Neuronal stem cell (in vitro differentiated cells): ENCODE measurements at places on chromosomes 3 and 15.

- no peak overlapping the region for H3K27ac ChIP-seq
- H3K4me1 ChIP-seq: peaks cover 5% of the 10 kb centered on the region
- no peak for DNase-seq
- H3K36me3 ChIP-seq: no peaks in the 10 kb centered on the region
- no peak overlapping the region for H3K4me3 ChIP-seq
These were observed 41.9 kb upstream of the SEMA4B start for GRCh38 chr15:90159213-90159612.

DNA sequence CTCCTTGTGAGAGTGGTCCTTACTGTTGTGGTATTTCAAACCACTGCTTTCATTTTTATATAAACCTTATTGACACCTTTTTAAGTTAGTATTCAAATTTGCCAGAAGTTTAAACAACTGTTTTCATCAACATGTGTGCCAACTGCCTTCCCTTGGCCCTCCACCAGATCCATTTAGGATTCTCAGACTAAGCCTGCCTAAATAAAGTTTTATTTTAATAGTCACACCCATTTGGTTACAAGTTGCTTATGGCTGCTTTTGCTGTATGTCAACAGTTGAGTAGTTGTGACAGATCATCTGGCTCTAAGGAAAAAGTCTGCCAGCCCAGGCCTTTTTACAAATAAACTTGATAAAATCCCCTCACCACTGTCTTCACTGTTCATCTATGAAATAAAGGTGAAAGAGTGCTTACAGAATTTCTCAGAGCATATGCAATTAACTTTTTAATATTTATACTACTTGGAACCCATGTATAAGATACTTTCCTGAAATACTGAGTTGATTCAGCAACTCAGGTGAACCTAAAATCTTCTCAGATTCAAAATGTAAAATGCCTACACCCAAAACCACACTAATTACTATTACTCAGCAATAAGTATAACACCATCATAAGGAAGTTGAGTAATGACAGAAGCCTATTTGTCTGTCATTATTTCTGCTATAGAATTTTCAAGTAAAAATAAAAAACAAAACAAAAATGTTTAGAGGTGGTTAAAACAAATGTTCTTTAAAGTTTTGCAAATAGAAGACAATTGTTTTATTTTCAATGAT is 35.1 kb downstream of the PEAK1 start:
- no peaks in the 10 kb centered on the region for H3K4me1 ChIP-seq
- no peaks in the 10 kb centered on the region for H3K36me3 ChIP-seq
- DNase-seq: no peak
- H3K4me3 ChIP-seq: no peak overlapping the region
- no peaks in the 10 kb centered on the region for H3K27me3 ChIP-seq

DNA sequence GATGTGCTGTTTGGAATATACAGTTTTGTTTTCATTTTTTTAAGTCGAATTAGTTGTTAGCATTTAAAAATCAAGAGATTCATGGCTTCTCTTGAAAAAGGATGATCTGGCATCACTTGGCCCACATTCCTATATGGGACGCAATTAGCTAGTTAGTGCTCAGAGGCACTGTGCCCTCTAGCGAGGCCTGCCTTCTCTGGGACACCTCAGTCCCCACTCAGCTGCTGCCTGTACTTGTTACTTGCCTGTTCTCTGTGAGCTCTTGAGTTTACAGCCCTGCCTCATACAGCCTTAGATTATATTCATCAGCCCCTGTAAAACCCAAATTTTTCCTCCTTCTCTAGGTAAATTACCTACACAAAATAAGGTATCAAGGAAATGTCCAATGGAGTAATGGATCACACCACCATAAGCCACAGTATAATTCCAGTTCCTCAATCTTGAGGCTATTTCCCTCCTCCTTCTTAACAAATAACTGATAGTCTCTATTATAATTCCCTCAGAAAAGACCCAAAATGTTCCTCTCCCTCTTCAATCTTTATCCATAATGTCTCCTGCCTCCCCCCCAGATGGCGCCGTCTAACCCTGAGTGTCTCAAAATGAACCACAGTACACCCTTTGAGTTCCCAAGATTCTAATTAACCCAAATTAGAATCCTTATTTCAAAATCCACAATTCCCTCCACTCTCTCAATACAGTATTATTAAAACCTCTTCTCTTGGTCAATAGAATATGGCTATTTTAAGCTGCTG is 2.7 kb downstream of the ZMAT3 start:
- H3K27me3 ChIP-seq: peaks cover 12% of the 10 kb centered on the region
- no peak for DNase-seq
- H3K27ac ChIP-seq: no peak overlapping the region
- H3K4me3 ChIP-seq: no peak overlapping the region
- H3K4me1 ChIP-seq: no peaks in the 10 kb centered on the region
- H3K36me3 ChIP-seq: peaks cover 40% of the 10 kb centered on the region

GRCh38 chr3:10193692-10194327 is 29.1 kb downstream of the IRAK2 start:
- no peak overlapping the region for H3K4me3 ChIP-seq
- no peaks in the 10 kb centered on the region for H3K36me3 ChIP-seq
- no peaks in the 10 kb centered on the region for H3K27me3 ChIP-seq
- H3K27ac ChIP-seq: no peak overlapping the region
- H3K4me1 ChIP-seq: peaks cover 10% of the 10 kb centered on the region

- H3K4me1 ChIP-seq: no peaks in the 10 kb centered on the region
- no peak for DNase-seq
- H3K4me3 ChIP-seq: no peak overlapping the region
- H3K27me3 ChIP-seq: no peaks in the 10 kb centered on the region
These were observed 112.5 kb downstream of the ASB7 start for GRCh38 chr15:100714749-100715342.

DNA sequence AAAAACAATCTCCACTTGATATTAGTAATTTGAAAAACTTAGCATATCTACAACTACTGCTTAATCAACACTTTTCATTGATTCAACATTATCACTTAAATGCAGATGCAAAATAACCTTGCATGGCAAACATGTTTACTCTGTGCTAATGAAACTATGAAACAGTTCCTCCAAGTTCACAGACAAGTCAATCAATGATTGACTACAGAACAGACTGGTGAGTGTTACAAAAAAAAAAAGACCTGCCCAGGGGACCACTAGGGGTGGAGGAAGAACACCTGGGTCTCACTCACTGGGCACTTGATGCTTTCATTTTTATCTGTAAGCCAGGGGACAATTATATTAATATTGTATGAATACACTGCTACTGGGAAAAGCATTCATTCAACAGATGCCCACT is 4.3 kb upstream of the NR2C2 start:
- no peak overlapping the region for H3K4me3 ChIP-seq
- peaks cover 10% of the 10 kb centered on the region for H3K36me3 ChIP-seq

- no peaks in the 10 kb centered on the region for H3K36me3 ChIP-seq
- no peaks in the 10 kb centered on the region for H3K27me3 ChIP-seq
- DNase-seq: no peak
- no peak overlapping the region for H3K4me3 ChIP-seq
- no peak overlapping the region for H3K27ac ChIP-seq
These were observed 494.7 kb upstream of the PROK2 start for GRCh38 chr3:72279631-72280041.

DNA sequence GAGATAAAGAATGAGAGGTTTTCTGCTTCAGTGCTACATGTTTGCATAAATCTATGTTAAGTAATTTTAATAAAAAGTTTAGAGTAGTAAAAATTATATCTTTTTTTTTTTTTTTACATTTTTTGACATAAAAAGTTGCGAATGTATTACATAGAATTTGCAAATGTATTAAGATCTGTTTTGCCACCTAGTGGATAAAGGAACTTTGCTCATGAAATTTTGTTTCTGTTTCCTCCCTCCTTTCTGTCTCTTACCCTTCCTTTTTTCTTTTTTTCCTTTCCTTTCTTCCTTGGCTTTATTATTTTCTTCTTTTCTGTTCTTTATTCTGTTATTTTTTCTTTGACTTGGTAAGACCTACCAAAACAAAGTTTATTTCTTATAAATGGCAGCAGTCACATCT is 58.5 kb upstream of the UTS2B start:
- no peaks in the 10 kb centered on the region for H3K4me1 ChIP-seq
- no peaks in the 10 kb centered on the region for H3K36me3 ChIP-seq
- H3K4me3 ChIP-seq: no peak overlapping the region
- no peaks in the 10 kb centered on the region for H3K27me3 ChIP-seq
- H3K27ac ChIP-seq: no peak overlapping the region
- DNase-seq: no peak

- no peaks in the 10 kb centered on the region for H3K27me3 ChIP-seq
- no peak overlapping the region for H3K27ac ChIP-seq
- no peak for DNase-seq
These were observed 61.1 kb downstream of the ST3GAL6 start for GRCh38 chr3:98824256-98824655.

GRCh38 chr3:71944482-71945065 is 159.6 kb upstream of the PROK2 start:
- no peaks in the 10 kb centered on the region for H3K36me3 ChIP-seq
- H3K27ac ChIP-seq: no peak overlapping the region
- no peaks in the 10 kb centered on the region for H3K27me3 ChIP-seq

GRCh38 chr3:190053919-190054672 is 66.6 kb downstream of the P3H2 start:
- no peaks in the 10 kb centered on the region for H3K36me3 ChIP-seq
- DNase-seq: no peak
- no peak overlapping the region for H3K27ac ChIP-seq
- H3K4me1 ChIP-seq: peaks cover 10% of the 10 kb centered on the region
- no peak overlapping the region for H3K4me3 ChIP-seq
- no peaks in the 10 kb centered on the region for H3K27me3 ChIP-seq

GRCh38 chr15:60374628-60375081 is 23.1 kb downstream of the ANXA2 start:
- DNase-seq: no peak
- H3K27me3 ChIP-seq: no peaks in the 10 kb centered on the region
- H3K27ac ChIP-seq: no peak overlapping the region
- H3K4me1 ChIP-seq: peaks cover 34% of the 10 kb centered on the region

DNA sequence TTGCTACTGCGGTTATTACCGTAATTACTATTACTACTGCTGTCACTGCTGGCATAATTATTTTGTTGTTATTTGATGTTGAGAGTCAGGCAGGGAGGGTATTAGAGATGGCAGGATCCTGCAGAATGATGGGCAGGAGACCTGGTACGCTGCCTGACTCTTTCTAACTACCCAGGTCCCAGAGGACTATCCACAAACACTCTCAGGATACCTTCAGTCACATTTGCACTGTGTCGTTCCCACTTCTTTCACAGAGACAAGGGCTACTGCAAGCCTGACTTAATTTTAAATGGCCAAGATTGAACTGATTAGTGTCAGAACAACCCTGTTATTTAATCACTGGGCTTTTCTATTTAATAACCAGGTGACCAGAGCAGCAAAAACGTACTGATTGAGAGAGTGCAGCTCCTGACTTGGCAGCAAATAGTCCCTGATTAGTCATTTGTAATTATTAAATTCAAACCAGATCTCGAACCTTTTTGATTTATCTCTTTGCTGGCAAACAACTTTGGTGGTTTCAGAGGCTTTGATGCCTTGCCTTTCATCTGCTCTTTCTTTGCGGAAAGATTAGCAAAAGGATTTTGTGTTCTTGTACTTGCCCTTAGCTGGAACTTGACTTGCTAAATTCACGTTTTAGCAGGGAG is 88.8 kb upstream of the ARHGEF3 start:
- H3K4me3 ChIP-seq: no peak overlapping the region
- no peak for DNase-seq
- no peaks in the 10 kb centered on the region for H3K4me1 ChIP-seq
- no peaks in the 10 kb centered on the region for H3K36me3 ChIP-seq

- H3K27me3 ChIP-seq: no peaks in the 10 kb centered on the region
- H3K27ac ChIP-seq: no peak overlapping the region
- H3K36me3 ChIP-seq: peaks cover 29% of the 10 kb centered on the region
- no peaks in the 10 kb centered on the region for H3K4me1 ChIP-seq
- no peak overlapping the region for H3K4me3 ChIP-seq
These were observed 120.0 kb downstream of the DUT start for GRCh38 chr15:48451241-48451640.

GRCh38 chr3:68288085-68288484 is 633.7 kb upstream of the SUCLG2 start:
- no peak for DNase-seq
- no peaks in the 10 kb centered on the region for H3K27me3 ChIP-seq
- no peak overlapping the region for H3K27ac ChIP-seq

DNA sequence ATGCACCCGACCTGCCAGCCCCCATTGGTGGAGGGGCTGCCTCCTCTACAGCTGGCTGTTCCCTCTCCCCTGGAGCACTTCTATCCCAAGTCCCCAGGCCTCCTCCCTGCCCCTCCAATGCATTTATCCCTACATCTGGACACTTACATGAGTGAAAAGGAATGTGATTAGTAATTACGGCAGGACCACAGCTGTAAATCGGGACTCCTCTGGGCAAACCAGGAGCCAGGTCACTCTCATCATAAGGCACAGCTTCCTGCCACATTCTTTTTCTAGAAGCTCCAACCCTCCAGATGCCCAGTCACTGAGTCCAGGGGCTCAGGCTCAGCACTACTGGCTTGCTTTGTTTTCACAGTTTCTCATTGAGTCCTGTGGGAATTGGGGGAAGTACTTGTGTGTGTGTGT is 54.3 kb downstream of the IL20RB start:
- H3K4me1 ChIP-seq: peaks cover 3% of the 10 kb centered on the region
- H3K27me3 ChIP-seq: no peaks in the 10 kb centered on the region
- H3K4me3 ChIP-seq: no peak overlapping the region
- no peak overlapping the region for H3K27ac ChIP-seq

- H3K4me3 ChIP-seq: no peak overlapping the region
- H3K27me3 ChIP-seq: no peaks in the 10 kb centered on the region
- no peaks in the 10 kb centered on the region for H3K4me1 ChIP-seq
- no peak overlapping the region for H3K27ac ChIP-seq
- no peak for DNase-seq
These were observed 40.1 kb upstream of the TM4SF19 start for GRCh38 chr3:196378146-196378841.

- DNase-seq: no peak
- no peak overlapping the region for H3K4me3 ChIP-seq
- H3K36me3 ChIP-seq: peaks cover 14% of the 10 kb centered on the region
- no peak overlapping the region for H3K27ac ChIP-seq
- H3K4me1 ChIP-seq: peaks cover 12% of the 10 kb centered on the region
- no peaks in the 10 kb centered on the region for H3K27me3 ChIP-seq
These were observed 29.3 kb downstream of the RFT1 start for GRCh38 chr3:53100818-53101466.

- no peaks in the 10 kb centered on the region for H3K36me3 ChIP-seq
- H3K27me3 ChIP-seq: peaks cover 16% of the 10 kb centered on the region
- DNase-seq: no peak
- H3K27ac ChIP-seq: no peak overlapping the region
- H3K4me3 ChIP-seq: peak overlapping the region; percentile 87
These were observed 1.1 kb downstream of the HEG1 start for GRCh38 chr3:125054449-125055329.

- H3K4me1 ChIP-seq: no peaks in the 10 kb centered on the region
- no peak overlapping the region for H3K27ac ChIP-seq
- no peaks in the 10 kb centered on the region for H3K36me3 ChIP-seq
- no peak for DNase-seq
- no peaks in the 10 kb centered on the region for H3K27me3 ChIP-seq
These were observed 161.4 kb downstream of the CHSY1 start for GRCh38 chr15:101090428-101090790.

- no peaks in the 10 kb centered on the region for H3K36me3 ChIP-seq
- H3K4me1 ChIP-seq: no peaks in the 10 kb centered on the region
- H3K27ac ChIP-seq: no peak overlapping the region
These were observed 372.0 kb upstream of the ICE2 start for GRCh38 chr15:60850903-60851302.

- DNase-seq: peak; percentile 49
- no peaks in the 10 kb centered on the region for H3K27me3 ChIP-seq
- H3K4me3 ChIP-seq: no peak overlapping the region
- H3K4me1 ChIP-seq: peaks cover 2% of the 10 kb centered on the region
- no peaks in the 10 kb centered on the region for H3K36me3 ChIP-seq
- H3K27ac ChIP-seq: no peak overlapping the region
These were observed 28.9 kb upstream of the ICE2 start for GRCh38 chr15:60507596-60508424.

GRCh38 chr15:36106640-36107335 is 472.6 kb upstream of the CDIN1 start:
- no peaks in the 10 kb centered on the region for H3K27me3 ChIP-seq
- no peak overlapping the region for H3K4me3 ChIP-seq
- H3K27ac ChIP-seq: no peak overlapping the region
- no peaks in the 10 kb centered on the region for H3K4me1 ChIP-seq
- H3K36me3 ChIP-seq: no peaks in the 10 kb centered on the region
